ENCODE measurements at places on chromosomes 6 and 20.
A peak's percentile ranks its signal among the peaks of the same experiment; 100 is the strongest.

DNA sequence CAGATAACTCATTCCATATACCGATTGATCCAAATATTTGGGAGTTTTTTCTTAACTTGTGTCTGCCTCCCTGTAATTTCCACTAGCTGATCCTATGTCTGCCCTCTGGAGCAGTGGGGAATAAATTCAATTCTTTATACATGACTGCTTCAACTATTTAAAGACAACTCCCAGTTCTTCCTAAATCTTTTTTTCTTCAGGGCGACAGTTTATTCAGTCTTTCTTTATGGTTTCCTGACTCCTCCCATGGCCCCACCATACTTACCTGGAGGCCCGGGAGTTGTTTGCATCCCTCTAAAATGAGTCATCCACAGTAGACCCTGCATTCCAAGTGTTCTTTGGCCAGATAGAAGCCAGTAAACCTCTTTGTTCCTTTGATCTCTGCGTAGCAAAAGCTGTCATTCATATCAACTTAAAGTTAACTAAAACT lies 73.6 kb downstream of the LCA5 start:
- H3K27me3 ChIP-seq, result no peaks in the 10 kb centered on the region
- H3K36me3 ChIP-seq, result no peaks in the 10 kb centered on the region
- H3K4me1 ChIP-seq, result no peaks in the 10 kb centered on the region
- no peak overlapping the region for H3K4me3 ChIP-seq
- no peak overlapping the region for H3K27ac ChIP-seq

- no peaks in the 10 kb centered on the region for H3K4me1 ChIP-seq
- no peaks in the 10 kb centered on the region for H3K36me3 ChIP-seq
- no peak for DNase-seq
- peaks cover 11% of the 10 kb centered on the region for H3K27me3 ChIP-seq
- no peak overlapping the region for H3K4me3 ChIP-seq
- no peak overlapping the region for H3K27ac ChIP-seq
These were observed 7.6 kb downstream of the TFAP2C start for GRCh38 chr20:56636716-56637115.

DNA sequence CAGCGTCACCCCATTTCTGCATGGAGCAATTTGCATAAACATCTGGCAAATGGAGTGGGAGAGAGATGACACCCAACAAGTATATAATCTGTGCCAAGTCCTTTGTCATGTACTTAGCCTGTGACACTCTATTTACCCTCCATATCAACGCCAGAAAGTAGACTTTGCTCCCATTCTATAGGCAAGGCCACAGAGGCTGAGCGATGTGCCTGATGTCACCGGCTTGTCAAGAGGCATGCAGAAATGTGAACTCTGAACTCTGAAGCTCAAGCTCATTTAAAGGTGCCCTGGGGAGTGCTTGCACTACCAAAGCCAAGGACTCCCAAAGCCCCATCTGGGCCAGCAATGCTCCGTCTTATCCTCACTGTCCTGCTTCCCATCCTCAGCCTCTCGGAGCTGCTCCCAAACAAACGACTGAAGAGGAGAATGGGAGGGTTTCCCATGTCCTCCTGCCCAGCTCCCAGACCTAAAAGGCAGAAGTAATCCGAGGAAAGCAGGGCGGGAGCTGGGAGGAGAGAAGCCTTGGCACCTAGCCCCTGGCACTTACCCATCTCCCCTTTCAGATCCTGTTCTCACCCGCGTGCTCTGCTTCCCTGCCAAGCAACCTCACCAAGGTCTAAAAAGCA lies 9.2 kb downstream of the CPNE5 start:
- no peak overlapping the region for H3K4me3 ChIP-seq
- H3K36me3 ChIP-seq, result no peaks in the 10 kb centered on the region
- H3K4me1 ChIP-seq, result peaks cover 23% of the 10 kb centered on the region
- H3K27me3 ChIP-seq, result no peaks in the 10 kb centered on the region

DNA sequence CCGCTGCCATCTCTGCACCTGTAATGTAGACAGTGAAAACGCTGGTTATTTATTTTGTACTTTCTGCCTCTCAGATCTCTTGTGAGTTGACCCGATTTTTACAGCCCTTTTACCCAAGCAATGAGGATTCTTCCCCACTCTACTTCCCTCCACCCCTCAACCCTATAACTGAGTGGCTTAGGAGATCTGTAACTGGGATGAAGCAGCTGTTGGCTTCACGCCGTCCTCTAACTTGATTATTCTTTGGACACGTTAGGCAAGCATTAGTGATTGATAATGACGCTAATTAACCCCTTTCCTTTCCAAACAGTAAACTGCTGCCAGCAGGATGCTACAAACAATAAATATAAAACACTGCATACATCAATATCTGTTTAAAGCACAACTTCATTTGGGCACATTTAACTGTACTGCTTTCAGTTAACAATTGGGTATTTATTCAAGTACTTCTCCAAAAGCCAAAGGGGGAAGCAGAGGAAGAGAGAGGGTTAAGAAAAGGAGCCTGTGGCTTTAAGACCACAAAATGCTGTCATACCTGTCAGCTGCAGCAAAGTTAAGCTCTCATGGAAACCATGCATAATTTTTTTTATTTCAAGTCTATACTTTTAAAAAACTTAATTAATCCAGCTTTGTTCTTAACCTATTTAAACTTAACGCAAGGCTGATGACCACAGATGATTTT lies 21.2 kb downstream of the TFAP2A start:
- H3K4me1 ChIP-seq, result no peaks in the 10 kb centered on the region
- H3K36me3 ChIP-seq, result no peaks in the 10 kb centered on the region
- H3K4me3 ChIP-seq, result no peak overlapping the region
- no peak for DNase-seq
- no peak overlapping the region for H3K27ac ChIP-seq

- H3K4me3 ChIP-seq, result no peak overlapping the region
- H3K4me1 ChIP-seq, result peaks cover 11% of the 10 kb centered on the region
- H3K27me3 ChIP-seq, result no peaks in the 10 kb centered on the region
- DNase-seq, result no peak
- no peak overlapping the region for H3K27ac ChIP-seq
These were observed 29.4 kb downstream of the GLO1 start for GRCh38 chr6:38673397-38674165.

GRCh38 chr20:2032168-2032567 lies 38.3 kb upstream of the PDYN start:
- no peak for DNase-seq
- H3K27me3 ChIP-seq, result peaks cover 3% of the 10 kb centered on the region
- no peak overlapping the region for H3K4me3 ChIP-seq
- no peak overlapping the region for H3K27ac ChIP-seq

DNA sequence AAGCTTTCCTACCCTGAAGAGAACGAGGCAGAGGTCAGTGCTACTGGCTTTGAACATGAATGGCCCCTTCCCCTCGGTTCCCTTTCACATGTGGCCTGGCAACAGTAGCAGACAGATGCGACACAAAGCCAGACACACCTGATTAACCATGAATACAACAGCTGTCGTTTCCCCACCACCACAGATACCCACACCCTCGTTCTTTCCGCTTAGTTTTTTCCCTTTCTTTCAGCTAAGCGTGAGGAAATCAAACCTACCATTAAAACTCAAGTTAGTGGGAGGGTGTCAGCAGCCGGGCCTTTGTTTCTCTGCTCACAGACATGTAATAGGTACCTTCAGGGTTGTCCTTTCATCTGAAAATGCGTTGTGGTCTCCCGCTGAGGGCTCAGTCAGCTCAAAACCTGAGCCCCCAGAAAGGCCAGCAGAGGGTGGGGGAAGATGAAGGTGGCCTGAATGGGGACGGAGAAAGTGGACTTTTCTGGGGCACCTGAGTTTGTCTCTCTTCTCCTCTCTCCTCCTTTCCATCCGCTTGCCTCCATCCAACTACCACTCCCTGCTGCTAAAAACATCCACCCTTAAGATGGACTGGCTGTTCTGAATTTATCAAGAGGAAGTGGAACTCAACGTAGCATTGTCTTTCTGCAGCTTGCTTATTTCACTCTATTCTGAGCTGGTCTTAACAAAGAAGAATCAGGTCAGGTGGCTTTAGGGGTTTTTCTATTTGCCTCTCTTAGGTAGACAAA lies 516.6 kb upstream of the JARID2 start:
- no peaks in the 10 kb centered on the region for H3K36me3 ChIP-seq
- H3K4me3 ChIP-seq, result no peak overlapping the region
- H3K27me3 ChIP-seq, result no peaks in the 10 kb centered on the region
- H3K4me1 ChIP-seq, result peaks cover 10% of the 10 kb centered on the region
- no peak overlapping the region for H3K27ac ChIP-seq

GRCh38 chr6:10972196-10972595 lies 71.9 kb downstream of the ELOVL2 start:
- H3K4me3 ChIP-seq, result no peak overlapping the region
- H3K4me1 ChIP-seq, result no peaks in the 10 kb centered on the region
- H3K36me3 ChIP-seq, result no peaks in the 10 kb centered on the region
- H3K27me3 ChIP-seq, result no peaks in the 10 kb centered on the region

GRCh38 chr6:84082689-84083265 lies 49.2 kb downstream of the MRAP2 start:
- H3K27me3 ChIP-seq, result no peaks in the 10 kb centered on the region

DNA sequence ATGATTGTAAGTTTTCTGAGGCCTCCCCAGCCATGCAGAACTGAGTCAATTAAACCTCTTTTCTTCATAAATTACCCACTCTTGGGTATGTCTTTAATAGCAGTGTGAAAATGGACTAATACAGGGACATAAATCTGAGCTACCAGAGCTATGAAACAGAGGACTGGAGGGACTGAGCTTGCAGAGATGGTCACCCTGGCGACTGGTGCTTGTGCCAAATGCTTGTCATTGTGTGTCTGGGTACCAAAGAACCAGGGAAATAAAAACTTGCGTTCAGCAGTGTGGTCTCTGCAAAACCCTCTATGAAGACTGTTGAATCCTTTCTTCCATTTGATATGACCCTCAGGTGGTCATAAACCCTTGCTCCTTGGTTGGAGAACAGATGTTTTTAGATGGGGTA lies 105.1 kb upstream of the PRL start:
- H3K27ac ChIP-seq, result no peak overlapping the region
- H3K27me3 ChIP-seq, result no peaks in the 10 kb centered on the region
- H3K4me3 ChIP-seq, result no peak overlapping the region
- H3K4me1 ChIP-seq, result no peaks in the 10 kb centered on the region
- DNase-seq, result no peak

DNA sequence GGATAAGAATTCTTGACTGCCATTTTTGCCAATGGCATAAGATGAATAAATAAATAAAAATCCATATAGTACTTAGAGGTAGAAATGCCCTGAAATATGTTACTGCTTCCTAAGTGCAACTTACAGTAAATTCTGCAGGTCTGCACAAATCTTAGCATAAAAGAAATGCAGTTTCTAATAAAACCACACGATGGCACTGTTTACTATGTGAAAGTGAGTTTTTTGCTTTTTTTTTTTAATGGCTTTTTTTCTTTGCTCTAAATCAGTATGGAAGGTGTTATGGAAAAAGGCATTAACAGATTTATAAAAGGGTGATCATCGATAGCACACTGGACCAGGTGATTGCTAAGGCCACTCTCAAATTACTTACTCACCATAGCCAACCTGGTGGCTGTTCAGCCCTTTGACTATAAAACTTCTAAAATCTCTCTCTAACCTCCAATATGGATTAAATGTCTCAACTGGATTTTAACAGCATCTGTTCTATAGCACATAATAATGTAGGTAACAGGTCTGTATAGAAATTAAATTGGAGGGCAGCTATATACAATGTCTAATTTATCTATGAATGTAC lies 45.8 kb downstream of the AHI1 start:
- H3K36me3 ChIP-seq, result no peaks in the 10 kb centered on the region
- peak; percentile 27 for DNase-seq
- no peak overlapping the region for H3K4me3 ChIP-seq
- no peaks in the 10 kb centered on the region for H3K27me3 ChIP-seq
- H3K27ac ChIP-seq, result no peak overlapping the region

- peaks cover 34% of the 10 kb centered on the region for H3K4me1 ChIP-seq
- peaks cover 4% of the 10 kb centered on the region for H3K36me3 ChIP-seq
- DNase-seq, result no peak
- no peaks in the 10 kb centered on the region for H3K27me3 ChIP-seq
- H3K4me3 ChIP-seq, result no peak overlapping the region
- H3K27ac ChIP-seq, result no peak overlapping the region
These were observed 63.6 kb downstream of the SYTL3 start for GRCh38 chr6:158713469-158713868.

DNA sequence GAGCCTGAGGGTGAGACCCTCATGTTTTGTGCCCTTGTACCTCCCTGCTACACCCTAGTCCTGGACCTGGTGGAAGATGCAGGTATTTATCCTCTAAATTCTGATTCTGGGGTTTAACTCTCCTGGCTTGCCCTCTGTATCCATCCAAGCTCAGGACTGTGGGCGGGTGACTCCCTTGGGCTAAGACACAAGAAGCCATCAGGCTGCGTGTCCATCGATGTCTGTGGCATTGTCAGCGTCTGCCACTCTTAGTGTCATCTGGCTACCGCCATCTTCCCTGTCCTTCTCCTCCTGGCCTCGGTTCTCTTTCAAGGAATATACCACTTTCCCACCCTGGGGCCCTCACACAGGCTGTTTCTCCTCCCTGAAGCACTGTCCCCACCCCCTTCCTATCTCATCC lies 28.9 kb upstream of the BLCAP start:
- H3K36me3 ChIP-seq, result no peaks in the 10 kb centered on the region
- no peak for DNase-seq
- H3K27me3 ChIP-seq, result no peaks in the 10 kb centered on the region
- no peak overlapping the region for H3K27ac ChIP-seq
- H3K4me3 ChIP-seq, result no peak overlapping the region

- H3K4me3 ChIP-seq, result no peak overlapping the region
- H3K27me3 ChIP-seq, result no peaks in the 10 kb centered on the region
- H3K4me1 ChIP-seq, result no peaks in the 10 kb centered on the region
- DNase-seq, result no peak
These were observed 100.1 kb upstream of the FRMD1 start for GRCh38 chr6:168179133-168179532.

DNA sequence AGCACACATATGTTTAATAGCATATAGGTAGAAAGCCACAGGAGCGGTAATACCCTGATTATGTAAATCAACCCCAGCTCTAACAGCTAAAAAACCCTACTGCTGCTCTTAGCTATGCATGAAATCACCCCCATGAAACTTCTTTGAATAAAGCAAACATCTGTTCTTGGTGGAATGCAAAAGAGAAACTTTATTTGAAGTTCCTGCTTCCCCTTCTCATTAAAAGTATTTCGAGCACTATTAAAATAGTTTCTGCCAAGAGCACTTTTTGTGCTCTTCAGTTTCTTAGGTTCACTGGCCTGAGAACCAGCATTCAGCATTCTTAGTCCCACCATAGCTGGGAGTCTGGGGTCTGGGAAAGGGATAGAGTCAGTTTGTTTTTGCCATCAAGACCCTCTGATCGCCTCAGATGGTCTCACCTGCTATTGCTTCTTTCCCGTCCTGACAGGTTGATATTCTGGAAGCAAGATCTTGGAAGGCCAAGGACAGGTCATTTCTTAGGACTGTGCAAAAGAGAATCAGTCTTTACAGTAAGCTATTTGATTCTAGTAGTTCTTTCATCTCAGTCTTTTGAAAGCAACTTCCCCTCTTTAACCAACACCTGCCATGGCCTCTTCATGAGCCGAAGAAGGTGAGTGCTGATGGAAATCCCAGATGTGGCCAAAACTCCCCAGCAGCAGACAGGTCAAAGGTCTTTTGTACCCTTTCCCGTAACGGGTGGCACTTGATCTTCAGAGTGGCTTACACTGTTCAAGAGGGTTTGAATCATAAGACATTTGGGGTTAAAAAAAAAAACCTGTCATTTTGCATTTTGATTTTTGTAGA lies 76.5 kb upstream of the TMEM170B start:
- H3K4me3 ChIP-seq, result no peak overlapping the region
- no peaks in the 10 kb centered on the region for H3K27me3 ChIP-seq
- DNase-seq, result no peak
- H3K4me1 ChIP-seq, result peaks cover 39% of the 10 kb centered on the region
- H3K27ac ChIP-seq, result peak overlapping the region; percentile 71
- no peaks in the 10 kb centered on the region for H3K36me3 ChIP-seq

- no peak overlapping the region for H3K4me3 ChIP-seq
- H3K4me1 ChIP-seq, result no peaks in the 10 kb centered on the region
- peaks cover 28% of the 10 kb centered on the region for H3K27me3 ChIP-seq
- H3K27ac ChIP-seq, result no peak overlapping the region
- H3K36me3 ChIP-seq, result no peaks in the 10 kb centered on the region
These were observed 67.3 kb downstream of the STK35 start for GRCh38 chr20:2168946-2169345.
